ENCODE measurements at places on chromosomes 16 and 17.

DNA sequence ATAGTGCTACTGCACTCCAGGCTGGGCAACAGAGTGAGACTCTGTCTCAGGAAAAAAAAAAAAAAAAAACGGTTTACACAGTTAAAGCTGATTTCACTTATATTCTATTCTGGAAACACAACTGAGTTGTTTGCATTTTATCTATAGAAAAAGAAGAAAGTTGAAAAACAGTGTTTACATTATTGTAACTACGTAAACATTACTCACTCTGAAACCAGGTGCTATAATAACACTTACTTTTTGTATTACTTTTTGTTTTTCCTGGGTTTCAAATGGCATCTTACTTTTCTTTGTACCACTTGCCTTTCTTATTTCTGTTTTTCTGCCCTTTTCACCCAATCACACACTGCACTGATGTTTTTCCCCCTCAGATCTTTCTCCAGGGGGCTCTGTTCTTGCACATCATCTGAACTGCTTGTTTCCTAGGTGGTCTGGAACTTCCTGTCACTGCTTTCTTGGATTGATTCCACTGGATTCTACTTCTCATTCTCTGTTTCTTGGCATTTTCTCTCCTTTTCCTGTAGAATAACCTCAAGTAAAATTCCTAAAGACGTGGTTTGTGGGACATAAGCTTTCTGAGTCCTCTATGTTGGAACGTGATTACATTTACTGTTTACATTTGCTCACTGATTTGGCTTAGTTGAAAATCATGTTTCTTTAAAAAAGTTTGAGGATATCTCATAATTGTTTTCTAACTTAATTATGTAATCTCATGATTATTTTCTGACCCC is 142.1 kb downstream of the HS3ST3B1 start:
- no peak overlapping the region for H3K27ac ChIP-seq
- no peaks in the 10 kb centered on the region for H3K27me3 ChIP-seq
- H3K4me3 ChIP-seq = no peak overlapping the region
- no peaks in the 10 kb centered on the region for H3K36me3 ChIP-seq
- no peak for DNase-seq
- no peaks in the 10 kb centered on the region for H3K4me1 ChIP-seq

DNA sequence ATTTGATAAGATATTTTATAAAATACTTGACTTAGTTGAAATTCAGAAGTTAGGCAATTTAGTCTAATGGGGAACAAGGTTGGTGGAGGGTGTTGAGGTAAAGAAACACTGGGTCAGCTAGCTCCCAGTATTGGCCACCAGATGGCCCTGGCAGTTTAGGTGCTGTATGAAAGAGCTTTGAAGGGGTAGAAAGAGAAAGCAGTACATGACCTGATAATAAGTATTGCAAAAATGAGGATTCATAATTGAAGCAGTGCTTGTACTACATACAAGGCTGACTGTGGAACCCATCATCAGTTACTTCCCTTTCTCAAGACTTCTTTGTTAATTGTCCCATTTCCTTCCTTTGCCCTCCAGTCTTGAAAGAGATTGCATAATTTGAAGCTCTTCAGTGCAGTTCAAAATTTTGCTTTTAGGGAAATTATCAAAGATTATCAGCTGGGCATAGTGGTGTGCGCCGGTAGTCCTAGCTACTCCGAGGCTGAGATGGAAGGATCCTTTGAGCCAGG is 29.4 kb downstream of the TANC2 start:
- no peaks in the 10 kb centered on the region for H3K4me1 ChIP-seq
- H3K27me3 ChIP-seq = no peaks in the 10 kb centered on the region
- H3K36me3 ChIP-seq = no peaks in the 10 kb centered on the region
- no peak overlapping the region for H3K27ac ChIP-seq
- no peak overlapping the region for H3K4me3 ChIP-seq
- no peak for DNase-seq

GRCh38 chr17:79141578-79142355 is 67.1 kb downstream of the ENGASE start:
- no peak for DNase-seq
- no peaks in the 10 kb centered on the region for H3K27me3 ChIP-seq
- H3K27ac ChIP-seq = no peak overlapping the region

DNA sequence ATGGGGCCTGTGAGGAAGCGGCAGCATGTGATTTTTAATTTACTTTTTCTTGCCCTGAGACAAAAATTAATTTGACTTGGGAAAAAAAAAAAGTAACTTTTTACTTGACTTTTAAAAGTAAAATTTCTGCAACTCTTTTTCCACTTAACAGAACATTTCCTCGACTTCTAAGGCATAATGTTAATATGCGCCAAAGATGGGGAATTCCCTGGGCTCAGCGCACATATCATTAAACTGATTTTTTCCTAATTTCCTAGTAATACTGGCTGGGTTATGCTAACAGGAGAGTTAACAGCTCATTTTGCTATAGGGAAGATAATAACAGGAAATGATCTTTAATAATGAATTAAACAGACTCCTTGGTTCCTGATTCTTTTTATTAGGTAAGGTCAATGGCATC is 120.6 kb upstream of the CDH5 start:
- DNase-seq = no peak
- no peaks in the 10 kb centered on the region for H3K36me3 ChIP-seq
- no peaks in the 10 kb centered on the region for H3K4me1 ChIP-seq
- no peak overlapping the region for H3K4me3 ChIP-seq

GRCh38 chr16:47644166-47644565 is 183.0 kb downstream of the PHKB start:
- DNase-seq = no peak
- H3K4me3 ChIP-seq = no peak overlapping the region
- no peaks in the 10 kb centered on the region for H3K27me3 ChIP-seq
- H3K36me3 ChIP-seq = peaks cover 7% of the 10 kb centered on the region
- no peak overlapping the region for H3K27ac ChIP-seq

- no peak overlapping the region for H3K27ac ChIP-seq
- H3K36me3 ChIP-seq = peaks cover 57% of the 10 kb centered on the region
- H3K4me1 ChIP-seq = no peaks in the 10 kb centered on the region
These were observed 12.7 kb downstream of the NDUFAF8 start for GRCh38 chr17:81251709-81252301.

- no peak overlapping the region for H3K4me3 ChIP-seq
- DNase-seq = no peak
- no peaks in the 10 kb centered on the region for H3K4me1 ChIP-seq
- no peaks in the 10 kb centered on the region for H3K36me3 ChIP-seq
These were observed 11.3 kb upstream of the GSE1 start for GRCh38 chr16:85601730-85602401.

GRCh38 chr16:69270395-69270794 is 40.8 kb upstream of the VPS4A start:
- H3K27ac ChIP-seq = no peak overlapping the region
- no peaks in the 10 kb centered on the region for H3K4me1 ChIP-seq
- DNase-seq = no peak
- no peaks in the 10 kb centered on the region for H3K27me3 ChIP-seq
- no peak overlapping the region for H3K4me3 ChIP-seq

DNA sequence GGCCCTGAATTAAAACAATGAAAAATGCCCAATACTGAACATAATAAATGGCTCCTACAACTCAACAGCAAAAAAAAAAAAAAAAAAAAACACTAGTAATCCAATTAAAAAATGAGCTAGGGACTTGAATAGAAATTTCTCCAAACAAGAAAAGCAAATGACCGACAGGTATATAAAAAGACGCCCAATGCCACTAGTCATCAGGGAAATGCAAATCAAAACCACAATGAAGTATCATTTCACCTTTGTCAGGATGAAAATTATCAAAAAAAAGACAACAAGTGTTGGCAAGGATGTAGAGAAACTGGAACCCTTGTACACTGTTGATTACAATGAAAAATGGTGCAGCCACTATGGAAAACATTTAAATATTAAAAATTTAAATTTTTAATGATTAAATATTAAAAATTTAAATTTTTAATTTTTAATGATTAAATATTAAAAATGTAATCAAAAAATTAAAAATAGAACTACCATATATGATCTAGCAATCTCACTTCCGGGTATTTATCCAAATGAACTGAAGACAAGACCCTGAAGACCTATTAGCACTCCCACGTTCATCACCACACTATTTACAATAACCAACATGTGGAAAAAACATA is 28.1 kb downstream of the BBS2 start:
- peaks cover 14% of the 10 kb centered on the region for H3K36me3 ChIP-seq
- H3K4me3 ChIP-seq = no peak overlapping the region
- H3K27ac ChIP-seq = no peak overlapping the region
- no peaks in the 10 kb centered on the region for H3K4me1 ChIP-seq
- H3K27me3 ChIP-seq = no peaks in the 10 kb centered on the region

GRCh38 chr17:692116-692515 is 22.5 kb downstream of the VPS53 start:
- no peaks in the 10 kb centered on the region for H3K4me1 ChIP-seq
- peaks cover 4% of the 10 kb centered on the region for H3K36me3 ChIP-seq
- H3K4me3 ChIP-seq = no peak overlapping the region
- H3K27ac ChIP-seq = no peak overlapping the region
- no peak for DNase-seq

- no peak for DNase-seq
- H3K36me3 ChIP-seq = no peaks in the 10 kb centered on the region
- H3K27me3 ChIP-seq = no peaks in the 10 kb centered on the region
- no peak overlapping the region for H3K4me3 ChIP-seq
- no peak overlapping the region for H3K27ac ChIP-seq
- no peaks in the 10 kb centered on the region for H3K4me1 ChIP-seq
These were observed 126.5 kb downstream of the WWOX start for GRCh38 chr16:78225919-78226318.

Data from naive thymus-derived CD4-positive, alpha-beta T cell (primary cell).